ENCODE measurements at places on chromosomes 4 and X. TPM values are rescaled to one million over a fixed set of nuclear protein-coding genes. Genes with fewer than 3 reads are reported as not detected.

- no peak for DNase-seq
These were observed 22.4 kb downstream of the STARD8 start for GRCh38 chrX:68669871-68670270.

TRAM1L1 gene
- total RNA-seq: not detected

DNA sequence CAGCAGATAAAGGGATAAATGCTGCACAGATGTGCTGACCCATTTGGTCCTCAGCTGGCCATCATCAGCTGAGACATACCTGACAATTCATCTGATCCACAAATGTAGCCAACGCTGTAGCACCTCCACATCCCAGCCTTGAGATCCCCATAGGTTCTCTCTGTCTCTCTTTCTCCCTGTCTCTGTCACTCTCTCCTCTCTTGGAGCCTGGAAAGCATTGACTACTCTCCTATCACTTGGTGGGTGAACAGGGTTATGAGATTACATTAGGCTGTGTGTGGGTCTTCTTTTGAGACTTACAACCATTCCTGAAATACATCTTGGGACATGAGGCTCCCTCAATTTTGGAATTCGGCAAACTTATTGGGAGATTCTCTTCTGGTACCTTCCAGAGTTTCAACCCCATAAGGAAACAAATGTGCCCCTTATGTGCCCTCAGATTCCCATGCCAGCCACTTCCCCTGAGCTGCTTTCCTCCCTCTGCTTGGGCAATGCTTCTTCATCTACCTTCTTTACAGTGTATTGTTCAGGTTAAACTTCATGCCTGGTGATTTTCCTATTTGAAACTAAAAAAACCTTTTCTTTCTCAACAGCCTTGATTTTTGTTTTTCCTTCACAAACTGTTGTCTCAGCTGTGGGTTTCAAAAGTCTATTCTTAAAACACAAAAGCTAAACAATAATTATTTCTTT lies 29.1 kb upstream of the FGF2 start:
- DNase-seq: no peak

GRCh38 chr4:123397144-123398065 lies 810 bp downstream of the SPRY1 start:
- peak; percentile 62 for DNase-seq

GRCh38 chr4:58209551-58209950 lies 1099.4 kb upstream of the IGFBP7 start:
- DNase-seq: no peak

RRH gene
- total RNA-seq: not detected

GRCh38 chr4:22047793-22048192 lies 99.2 kb upstream of the KCNIP4 start:
- DNase-seq: no peak

DNA sequence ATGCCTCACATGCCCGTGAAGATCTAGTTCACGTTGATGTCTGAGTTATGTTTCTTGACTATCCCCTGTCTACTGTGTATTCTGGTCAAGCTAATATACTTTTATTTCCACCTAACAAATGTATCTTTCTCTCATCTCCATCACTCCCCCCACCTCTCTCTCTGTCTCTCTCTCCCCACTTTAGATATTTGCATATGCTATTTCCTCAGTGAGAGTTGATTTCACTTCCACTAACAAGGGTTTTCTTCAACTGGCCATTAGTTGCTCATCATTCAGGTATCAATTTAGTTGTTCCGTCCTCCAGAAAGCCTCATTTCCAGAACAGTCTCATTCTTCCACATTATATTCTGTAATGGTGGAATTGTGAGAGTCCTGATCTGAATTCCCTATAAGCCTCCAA lies 1777.8 kb upstream of the TENM3 start:
- no peak for DNase-seq

DNA sequence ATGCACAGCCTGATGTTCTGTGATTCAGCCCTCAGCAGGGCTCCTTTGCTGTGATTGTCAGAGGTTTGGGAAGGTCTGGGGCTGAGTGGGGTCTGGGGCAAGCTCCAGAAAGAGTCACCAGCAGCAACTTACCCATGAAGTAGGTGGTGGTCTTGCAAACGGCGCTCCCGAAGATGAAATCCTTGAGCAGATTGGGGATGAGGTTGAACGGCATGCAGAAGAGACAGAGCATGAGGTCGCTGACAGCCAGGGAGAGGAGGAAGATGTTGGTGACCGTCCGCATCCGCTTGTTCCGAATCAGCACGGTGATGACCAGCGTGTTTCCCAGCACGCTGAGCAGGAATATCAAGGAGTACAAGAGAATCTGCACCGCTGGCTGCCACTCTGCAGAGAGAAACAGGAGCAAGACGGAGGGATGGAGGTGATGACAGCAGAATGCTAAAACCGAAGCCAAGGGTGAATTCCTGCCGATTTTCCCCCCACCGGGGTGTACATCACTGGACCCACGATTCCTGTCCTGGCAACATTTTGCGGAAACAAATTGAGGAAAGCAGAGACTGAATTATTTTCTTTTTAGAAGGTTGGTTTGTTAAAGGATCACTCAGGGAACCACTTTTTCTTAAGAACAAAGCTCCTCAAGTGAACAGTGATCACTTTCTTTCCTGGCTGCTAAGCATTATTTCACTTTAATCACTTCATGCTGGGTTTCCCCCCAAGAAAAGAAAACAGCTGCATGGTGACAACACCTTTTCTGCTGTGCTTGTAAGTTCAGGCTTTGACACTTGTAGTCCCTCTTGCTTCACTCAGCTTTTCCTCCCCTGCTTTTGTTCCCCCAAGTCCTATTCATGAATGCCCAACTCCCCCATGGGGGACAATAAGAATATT lies 941 bp downstream of the CCKAR start:
- no peak for DNase-seq

SCRG1 gene
- 0.58 TPM for total RNA-seq

FAT4 gene
- 6.7 TPM for total RNA-seq

GRCh38 chr4:153538487-153539357 lies 72.6 kb downstream of the TMEM131L start:
- DNase-seq: no peak

DNA sequence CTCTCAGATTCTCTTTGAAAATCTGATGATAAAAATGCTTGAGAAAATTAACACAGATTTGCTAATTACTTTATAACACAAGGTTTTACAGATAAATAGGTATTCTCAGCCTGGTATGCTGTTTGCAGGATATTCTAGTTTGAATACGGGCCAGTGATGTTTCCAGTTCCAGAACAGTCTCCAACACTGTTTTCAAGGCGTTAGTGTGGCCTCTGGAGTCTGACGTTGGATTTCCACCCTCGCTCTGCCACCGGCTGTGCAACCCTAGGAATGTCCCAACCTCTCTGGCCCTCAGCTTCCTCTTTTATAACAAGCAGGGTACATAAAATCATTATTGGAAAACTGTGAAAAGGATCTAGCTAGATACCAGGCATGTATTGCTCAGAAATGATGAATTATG lies 23.8 kb upstream of the CYP4V2 start:
- DNase-seq: peak; percentile 0

RHOXF1 gene
- not detected for total RNA-seq

GRCh38 chr4:139301113-139301820 lies at the start of gene NAA15:
Gene NAA15, plus strand, starts transcription at chr4:139301505. Its CDS starts 273 bp downstream, at chr4:139301778.
- peak; percentile 98 for DNase-seq

HTN3 gene
- not detected for total RNA-seq

DOK7 gene
- total RNA-seq: 8.1 TPM

- no peak for DNase-seq
These were observed 22.7 kb upstream of the PGRMC2 start for GRCh38 chr4:128310266-128310697.

IRAK1 gene
- total RNA-seq: 59.8 TPM

DNA sequence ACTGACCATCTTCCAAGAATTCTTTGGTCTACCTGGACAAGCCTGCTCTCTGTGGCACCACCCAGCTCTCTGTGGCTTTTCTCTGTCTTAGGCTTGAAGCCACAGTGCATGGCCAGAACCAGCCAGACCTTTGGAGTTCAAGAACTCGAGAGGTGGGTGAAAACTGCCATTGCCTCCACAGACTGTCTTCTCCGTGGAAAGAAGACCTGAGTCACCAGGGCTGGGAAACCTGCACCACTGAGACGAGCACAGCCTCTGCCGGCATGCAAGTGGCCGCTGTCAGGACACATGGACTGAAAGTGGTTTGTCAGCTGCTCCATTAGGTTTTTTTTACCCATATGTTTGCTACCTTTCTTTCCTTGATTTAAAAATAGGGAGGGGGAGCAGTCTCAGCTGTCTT lies 74.5 kb downstream of the MGST2 start:
- DNase-seq: no peak

PPEF2 gene
- not detected for total RNA-seq

SCARB2 gene
- 293 TPM for total RNA-seq

GRCh38 chr4:93897559-93897958 lies 69.0 kb downstream of the ATOH1 start:
- peak; percentile 8 for DNase-seq

PAGE2 gene
- total RNA-seq: not detected

GRCh38 chr4:187268940-187269339 lies 545.3 kb upstream of the FAT1 start:
- no peak for DNase-seq

DNA sequence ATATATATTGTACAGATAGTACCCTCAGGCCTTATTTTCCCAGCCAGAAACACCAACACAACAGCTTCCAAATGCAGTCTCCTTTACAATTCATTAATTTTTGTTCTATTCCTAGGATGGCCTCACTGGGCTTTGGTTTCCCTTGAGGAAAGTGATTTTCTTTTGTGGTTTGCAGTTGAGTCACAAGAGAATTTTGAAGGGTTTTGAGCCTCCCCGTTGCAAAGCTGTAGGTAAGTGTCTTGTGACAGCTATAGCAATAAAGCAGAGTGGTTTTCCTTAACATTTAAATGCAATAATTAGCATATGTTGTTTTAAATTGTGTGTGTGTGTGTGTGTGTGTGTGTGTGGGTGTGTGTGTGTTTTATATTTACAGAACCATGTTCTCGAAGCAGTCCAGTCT lies 54.1 kb upstream of the WDR17 start:
- no peak for DNase-seq

GRCh38 chrX:38371641-38372040 lies 19.2 kb downstream of the OTC start:
- no peak for DNase-seq

- DNase-seq: no peak
These were observed 118.7 kb downstream of the ZNF330 start for GRCh38 chr4:141339391-141339790.

DUSP9 gene
- total RNA-seq: not detected

DNA sequence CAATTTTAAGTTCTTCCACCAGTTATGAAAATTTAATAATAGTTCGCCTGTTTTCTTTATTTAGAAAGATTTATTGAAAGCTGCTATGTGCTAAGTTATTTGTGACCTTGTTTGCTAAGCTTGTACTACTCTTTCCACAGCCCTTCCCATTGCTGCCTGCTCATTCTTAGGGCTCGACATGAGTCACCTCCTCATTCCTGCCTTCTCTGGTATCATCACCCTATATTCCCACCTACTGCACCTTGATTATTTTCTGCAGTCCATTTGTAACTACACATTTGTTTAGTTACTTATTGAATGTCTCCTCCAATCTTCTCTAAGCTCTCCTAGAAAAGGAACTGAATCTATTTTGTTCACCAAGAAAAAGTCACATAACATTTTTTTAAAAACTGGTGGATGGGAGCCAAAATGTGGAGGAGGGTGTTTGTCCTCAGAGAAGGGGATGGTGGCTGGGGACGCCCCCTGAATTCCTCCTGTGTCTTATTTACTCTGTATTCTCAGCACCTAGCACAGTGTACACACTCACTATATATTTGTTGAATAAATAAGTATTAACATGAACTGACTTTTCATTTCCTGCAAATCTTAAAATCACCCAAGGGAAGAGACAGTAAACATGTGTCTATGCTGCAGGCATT lies 3.7 kb upstream of the RAB9A start:
- no peak for DNase-seq

GRCh38 chr4:74021601-74022000 lies 16.9 kb downstream of the CXCL3 start:
- DNase-seq: no peak

- peak; percentile 56 for DNase-seq
These were observed 64.2 kb downstream of the TET2 start for GRCh38 chr4:105210916-105211315.

- no peak for DNase-seq
These were observed 45.0 kb upstream of the NKX1-1 start for GRCh38 chr4:1451106-1451751.

GRCh38 chr4:186900232-186900900 lies 176.7 kb upstream of the FAT1 start:
- no peak for DNase-seq

DNAAF6 gene
- not detected for total RNA-seq

DNA sequence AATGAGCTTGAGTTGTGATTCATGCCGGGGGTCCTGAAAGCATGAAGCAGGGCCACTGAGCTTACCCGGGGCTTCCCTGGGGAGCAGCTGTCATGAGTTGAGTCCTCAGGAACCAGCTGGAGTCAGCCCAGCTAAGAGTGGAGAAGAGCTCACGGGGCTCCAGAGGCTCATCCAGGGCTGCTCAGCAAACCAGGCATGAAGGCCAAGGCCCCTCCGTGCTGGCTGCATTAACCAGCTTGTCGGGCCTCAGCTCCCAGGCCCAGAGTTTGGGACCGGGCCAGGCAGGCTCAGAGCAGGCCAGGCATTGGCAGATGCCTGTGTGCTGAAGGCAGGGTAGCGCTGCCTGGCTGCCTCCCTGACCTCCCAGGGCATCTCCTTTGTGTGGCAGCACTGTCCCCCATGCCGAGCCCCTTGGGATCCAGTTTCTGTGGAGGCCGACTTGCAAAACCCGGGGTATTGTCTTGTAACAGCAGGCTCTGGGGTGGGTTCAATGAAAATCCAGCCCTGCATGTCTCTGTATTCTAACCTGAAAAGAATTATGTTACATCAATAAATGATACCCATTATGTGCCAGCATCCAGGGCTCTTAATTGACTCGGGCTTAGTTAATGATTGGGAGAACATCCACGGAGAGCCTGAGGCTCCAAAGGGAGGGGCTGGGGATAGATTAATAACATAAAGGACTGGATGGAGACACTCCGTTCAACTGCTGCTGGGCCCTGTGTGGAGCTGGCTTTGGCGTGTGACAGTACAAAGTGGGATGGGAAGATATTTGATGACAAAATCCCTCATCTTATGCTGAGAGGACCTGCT lies 68.0 kb upstream of the MSX1 start:
- no peak for DNase-seq

NAT8L gene
- total RNA-seq: not detected

DNA sequence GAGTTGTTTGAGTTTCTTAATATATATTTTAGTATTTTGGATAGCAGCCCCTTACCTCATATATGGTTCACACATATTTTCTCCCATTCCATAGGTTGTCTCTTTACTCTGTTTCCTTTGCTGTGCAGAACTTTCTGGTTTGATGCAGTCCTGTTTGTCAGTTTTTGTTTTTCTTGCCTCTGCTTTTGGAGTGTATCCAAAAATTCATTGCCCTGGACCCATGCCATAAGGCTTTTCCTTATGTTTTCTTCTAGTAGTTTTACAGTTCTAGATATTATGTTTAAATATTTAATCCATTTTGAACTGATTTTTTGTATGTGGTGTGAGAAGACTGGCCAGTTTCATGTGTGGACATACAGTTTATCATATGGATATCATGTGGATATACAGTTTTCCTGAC lies 58.5 kb upstream of the NUDT6 start:
- no peak for DNase-seq

All from stomach (tissue), 19 donors.